CD4-positive, alpha-beta T cell treated with Interferon alpha-2 for 1 hour (primary cell): ENCODE measurements at places on chromosomes 5 and 9.

- DNase-seq = peak; percentile 65
Observed at GRCh38 chr5:68252673-68253623, 37.4 kb downstream of the PIK3R1 start.

- DNase-seq = no peak
Observed at GRCh38 chr9:126448136-126448535, 121.5 kb downstream of the MVB12B start.

- no peak for DNase-seq
Observed at GRCh38 chr5:148120317-148120716, 48.0 kb upstream of the SPINK14 start.

- no peak for DNase-seq
Observed at GRCh38 chr9:136588663-136589464, 43.0 kb upstream of the NOTCH1 start.

- no peak for DNase-seq
Observed at GRCh38 chr5:147474140-147474539, 35.7 kb downstream of the DPYSL3 start.

GRCh38 chr5:88944751-88945531, 62.0 kb upstream of the MEF2C start:
- DNase-seq = no peak

- DNase-seq = peak; percentile 60
Observed at GRCh38 chr5:110751902-110752762, 13.3 kb downstream of the SLC25A46 start.

GRCh38 chr5:133827011-133827410, 141.4 kb downstream of the C5orf15 start:
- DNase-seq = no peak

GRCh38 chr5:15026011-15026893, 154.7 kb upstream of the ANKH start:
- no peak for DNase-seq

DNA sequence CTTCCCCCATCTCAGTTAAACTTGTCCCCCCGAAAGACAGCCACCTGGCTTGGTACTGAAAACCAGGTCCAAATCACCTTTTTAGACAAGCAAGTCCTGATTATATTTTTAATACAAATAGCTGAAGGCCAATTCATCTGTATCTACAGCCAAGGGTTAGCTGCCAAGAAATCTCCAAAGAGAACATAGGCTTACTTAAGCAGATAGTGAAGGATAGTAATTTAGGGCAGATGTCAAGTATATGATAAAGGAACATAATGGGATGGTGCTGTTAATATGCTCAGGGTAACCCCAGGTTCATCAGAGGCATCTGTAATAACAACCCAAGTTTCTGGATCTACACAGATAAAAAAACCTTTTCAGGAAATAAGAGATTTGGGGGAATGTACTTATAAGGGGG, 133.0 kb downstream of the EBF1 start:
- DNase-seq = no peak

GRCh38 chr9:99821396-99822108, at the start of gene NR4A3:
NR4A3 (plus strand) TSS chr9:99821885; CDS start chr9:99828043, 6,158 bp downstream.
- peak; percentile 93 for DNase-seq

DNA sequence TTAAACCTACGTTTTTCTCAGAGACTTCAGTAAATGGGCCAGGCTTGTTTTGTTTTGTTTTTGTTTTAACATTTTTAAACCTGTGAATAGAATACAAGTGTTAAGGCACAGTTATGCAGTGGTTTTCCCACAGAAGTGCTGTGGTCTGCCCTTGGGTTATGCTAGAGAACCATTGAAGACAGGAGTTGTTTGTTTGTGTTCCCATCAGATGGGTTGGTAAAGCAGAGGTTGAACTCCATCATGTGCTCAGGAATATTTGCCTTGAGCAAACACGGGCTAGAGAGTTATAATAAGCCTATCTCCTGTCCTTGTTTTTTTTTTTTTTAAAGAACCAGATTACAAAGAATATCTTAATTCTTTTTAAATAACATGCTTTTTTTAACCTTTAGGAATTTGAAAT, 28.5 kb downstream of the RHOBTB3 start:
- DNase-seq = no peak
